ENCODE measurements at places on chromosomes 6 and 20. TPM values are rescaled to one million over a fixed set of nuclear protein-coding genes. Genes with fewer than 3 reads are reported as not detected.

NRSN1 gene
- total RNA-seq = not detected

DNA sequence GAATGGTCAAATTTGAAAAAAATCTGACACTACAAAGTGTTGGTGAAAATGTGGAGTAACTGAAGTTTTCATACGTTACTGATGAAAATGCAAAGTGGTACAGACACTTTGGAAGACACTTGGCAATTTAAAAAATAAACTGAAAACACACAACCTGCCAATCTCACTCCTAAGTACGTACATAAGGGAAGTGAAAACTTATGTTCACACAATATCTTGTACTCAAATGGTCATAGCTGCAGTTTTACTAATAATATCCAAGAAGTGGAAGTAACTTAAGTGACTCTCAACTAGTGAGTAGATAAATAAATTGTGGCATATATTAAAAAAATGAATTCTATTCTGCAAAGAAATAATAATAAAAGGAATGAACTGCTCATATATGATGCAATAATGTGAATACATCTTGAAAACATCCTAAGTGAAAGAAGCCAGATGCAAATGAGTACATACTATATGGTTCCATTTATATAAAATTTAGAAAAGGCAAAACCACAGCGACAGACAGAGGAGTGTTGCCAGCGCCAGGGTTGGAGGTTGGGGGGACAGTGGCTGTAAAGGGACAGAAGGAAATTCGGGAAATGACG, 198.2 kb downstream of the ERMARD start:
- no peaks in the 10 kb centered on the region for H3K36me3 ChIP-seq
- H3K4me3 ChIP-seq = no peak overlapping the region
- H3K4me1 ChIP-seq = no peaks in the 10 kb centered on the region
- DNase-seq = no peak
- H3K27me3 ChIP-seq = no peaks in the 10 kb centered on the region

DNA sequence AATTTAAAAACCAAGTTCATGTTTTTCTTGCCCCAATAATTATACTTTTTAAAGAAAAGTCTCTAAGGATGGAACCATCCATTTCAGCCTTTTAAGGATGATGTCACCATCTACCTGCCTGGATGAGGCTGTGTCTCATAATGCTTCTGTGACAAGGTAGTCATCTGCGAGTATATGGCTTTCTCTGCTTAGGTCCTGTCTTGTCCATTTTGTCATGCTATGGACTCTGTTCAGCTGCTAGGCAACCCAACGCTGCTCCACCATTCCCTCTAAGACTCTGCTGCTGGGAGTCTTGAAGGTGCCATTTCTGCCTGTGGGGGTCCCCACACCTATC, 459.8 kb upstream of the RUNX2 start:
- no peak overlapping the region for H3K4me3 ChIP-seq
- H3K27me3 ChIP-seq = no peaks in the 10 kb centered on the region
- no peak overlapping the region for H3K27ac ChIP-seq
- no peak for DNase-seq
- peaks cover 16% of the 10 kb centered on the region for H3K4me1 ChIP-seq

DNA sequence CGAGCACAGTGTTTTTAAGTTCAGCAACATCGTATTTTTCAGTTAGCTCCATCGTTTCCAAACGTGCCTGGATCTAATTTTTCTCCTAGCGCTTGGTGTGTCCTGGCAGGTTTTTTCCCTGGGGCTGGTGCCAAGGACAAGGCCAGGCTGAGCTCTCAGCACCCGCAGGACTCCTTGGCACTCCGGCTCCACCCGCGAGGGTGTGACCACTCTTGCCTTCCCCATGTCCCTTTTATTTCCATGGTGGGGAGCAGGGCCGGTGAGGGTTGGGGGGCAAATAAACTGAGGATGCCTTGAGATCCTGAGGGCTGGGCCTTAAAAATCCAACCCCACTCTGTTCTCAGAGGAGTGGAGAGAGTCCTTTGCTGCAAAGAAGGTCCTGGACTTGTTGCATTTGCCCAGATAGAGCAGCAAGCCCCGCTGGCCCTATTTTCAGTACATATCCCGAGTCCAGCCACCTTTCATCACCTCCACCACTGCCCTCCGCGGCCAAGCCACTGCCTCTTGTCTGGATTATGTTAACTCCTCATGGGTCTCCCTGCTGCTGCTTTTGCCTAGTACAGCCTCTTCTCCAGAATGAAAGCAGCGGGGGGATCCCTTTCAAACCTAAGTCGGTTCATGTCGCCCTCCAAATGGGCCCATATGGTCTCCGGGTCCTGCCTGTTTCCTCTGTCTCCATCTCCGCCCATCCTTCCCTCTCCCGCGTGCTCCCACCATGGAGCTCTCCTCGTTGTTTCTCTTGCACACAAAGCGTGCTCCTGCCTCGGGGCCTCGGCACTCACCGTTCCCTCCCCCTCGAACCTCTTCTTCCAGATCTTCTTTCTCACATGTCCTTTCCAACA, 4.5 kb upstream of the RAB44 start:
- H3K27ac ChIP-seq = no peak overlapping the region
- no peak for DNase-seq
- no peaks in the 10 kb centered on the region for H3K27me3 ChIP-seq
- H3K36me3 ChIP-seq = no peaks in the 10 kb centered on the region
- no peak overlapping the region for H3K4me3 ChIP-seq

DNA sequence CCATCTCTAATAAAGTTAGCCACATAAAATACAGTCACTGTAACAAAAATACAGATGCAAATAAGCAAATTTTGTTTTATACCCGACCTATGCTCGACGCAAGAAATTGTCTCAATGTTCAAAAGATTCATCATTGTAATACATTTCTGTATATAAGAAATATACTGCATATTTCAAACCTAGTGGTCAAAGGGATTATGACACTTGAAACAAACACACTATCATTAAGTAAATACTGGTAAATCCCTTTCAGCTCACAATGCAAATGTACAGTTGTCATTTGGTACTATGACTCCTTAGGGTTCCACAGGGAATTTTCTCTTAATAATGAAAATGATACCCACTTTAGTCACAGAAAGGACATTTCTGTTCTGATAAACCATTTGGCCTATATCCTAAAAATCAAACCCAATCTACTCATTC, 2.2 kb downstream of the HIVEP2 start:
- no peaks in the 10 kb centered on the region for H3K27me3 ChIP-seq
- H3K4me3 ChIP-seq = peak overlapping the region; percentile 96
- H3K36me3 ChIP-seq = peaks cover 16% of the 10 kb centered on the region
- H3K27ac ChIP-seq = peak overlapping the region; percentile 100
- DNase-seq = no peak
